Activated CD8-positive, alpha-beta memory T cell treated with anti-CD3 and anti-CD28 coated beads for 48 hours (primary cell): ENCODE measurements at places on chromosomes 3 and 15.

GRCh38 chr3:105862217-105862616 is 6.6 kb downstream of the CBLB start:
- no peak for DNase-seq

- DNase-seq, result no peak
Measured at GRCh38 chr3:20322085-20322484, 136.1 kb upstream of the SGO1 start.

- DNase-seq, result no peak
Measured at GRCh38 chr3:55189359-55189801, 261.5 kb upstream of the LRTM1 start.

DNA sequence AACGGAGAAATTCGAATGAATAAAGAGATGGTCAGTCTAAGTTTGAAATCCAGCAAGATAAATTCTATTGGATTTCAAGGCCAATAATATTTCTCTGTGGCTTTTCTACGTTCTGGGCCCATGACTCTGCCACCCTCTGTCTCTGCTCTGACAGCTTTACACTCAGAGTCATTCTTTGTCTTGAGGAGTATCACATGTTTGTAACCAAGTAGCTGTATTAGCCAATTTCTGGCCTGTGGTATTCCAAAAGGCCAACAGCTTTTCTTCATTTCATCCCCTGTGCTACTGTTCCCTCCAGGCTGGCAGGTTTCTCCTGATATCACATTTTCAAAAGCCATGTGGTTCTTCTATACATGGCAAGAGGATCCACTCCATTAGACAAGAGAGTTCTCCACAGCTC is 324.1 kb upstream of the CNTN4 start:
- no peak for DNase-seq

- no peak for DNase-seq
Measured at GRCh38 chr3:108036401-108036800, 54.4 kb downstream of the CD47 start.

- DNase-seq, result no peak
Measured at GRCh38 chr3:155859859-155860258, 5.6 kb upstream of the SLC33A1 start.

GRCh38 chr15:98583771-98584430 is 64.4 kb upstream of the IGF1R start:
- no peak for DNase-seq

- no peak for DNase-seq
Measured at GRCh38 chr15:97968380-97968779, 7.9 kb downstream of the ARRDC4 start.

GRCh38 chr3:47010910-47011309 is 31.4 kb downstream of the NBEAL2 start:
- DNase-seq, result no peak

- no peak for DNase-seq
Measured at GRCh38 chr3:157063926-157064325, 96.0 kb downstream of the CCNL1 start.

GRCh38 chr15:85062560-85062959 is 80.9 kb downstream of the PDE8A start:
- no peak for DNase-seq

- no peak for DNase-seq
Measured at GRCh38 chr15:92647467-92648163, 8.0 kb downstream of the FAM174B start.

GRCh38 chr15:60160909-60161308 is 156.8 kb downstream of the FOXB1 start:
- no peak for DNase-seq

- no peak for DNase-seq
Measured at GRCh38 chr3:150083655-150084042, 113.0 kb upstream of the PFN2 start.

GRCh38 chr3:169699070-169699469 is 35.6 kb upstream of the MECOM start:
- DNase-seq, result no peak

DNA sequence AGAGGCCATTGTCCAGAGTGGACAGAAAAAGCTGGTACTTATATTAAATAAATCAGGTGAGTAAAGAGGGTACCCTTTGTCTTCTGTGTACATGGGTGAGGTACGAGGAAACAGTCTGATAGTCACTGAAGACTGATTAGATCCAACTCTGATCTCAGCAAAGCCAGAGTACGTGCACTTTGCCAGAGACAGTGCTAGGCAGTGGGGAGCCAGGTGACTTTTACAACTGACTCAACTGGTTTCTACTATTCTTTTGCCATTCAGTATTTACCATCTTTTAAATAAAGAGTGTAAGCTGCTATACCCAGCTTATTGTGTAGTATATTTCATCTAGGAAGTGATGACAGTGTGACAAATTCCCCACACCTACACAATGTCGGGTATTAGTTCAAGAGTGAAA is 3.3 kb downstream of the GNL3 start:
- DNase-seq, result no peak

DNA sequence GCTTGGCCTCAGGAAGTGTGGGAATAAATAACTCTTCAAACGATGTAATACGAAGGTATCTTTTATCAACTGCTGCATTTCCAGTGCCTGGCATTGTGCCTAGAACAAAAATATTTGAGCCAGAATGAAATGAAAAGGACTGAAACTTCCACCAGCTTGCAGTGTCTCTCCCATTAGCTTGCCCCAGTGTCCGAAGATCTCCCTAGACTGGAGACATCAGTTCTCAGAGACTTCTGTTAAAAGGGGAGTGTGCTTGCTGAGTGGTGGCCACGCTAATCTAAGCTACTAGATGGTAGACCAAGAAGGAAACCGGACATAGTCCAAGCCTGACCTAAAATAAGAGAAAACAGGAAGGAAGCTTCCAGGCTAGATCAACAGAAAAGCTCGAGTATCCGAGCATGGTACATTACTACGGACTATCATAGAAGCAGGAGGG is 28.6 kb downstream of the KCNAB1 start:
- DNase-seq, result no peak

DNA sequence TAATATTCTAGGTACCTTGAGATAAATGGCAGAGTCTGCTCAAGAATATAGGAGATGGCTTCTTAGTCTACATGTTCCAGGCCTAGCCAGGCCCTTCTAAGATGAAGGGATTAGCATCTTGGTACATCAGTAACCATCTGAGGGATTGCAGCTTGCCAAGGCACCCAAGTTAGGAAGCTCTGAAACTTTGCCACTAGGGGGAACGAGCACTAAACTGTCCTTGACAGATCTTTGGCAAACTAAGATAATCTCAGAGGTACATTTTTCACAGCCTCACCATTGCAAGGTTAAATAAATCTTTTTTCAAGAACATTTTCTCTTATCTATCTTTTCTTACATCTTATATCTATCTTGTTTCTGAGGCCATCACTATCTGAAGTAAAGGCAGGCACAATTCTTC is 351.2 kb downstream of the RAP2B start:
- DNase-seq, result no peak

DNA sequence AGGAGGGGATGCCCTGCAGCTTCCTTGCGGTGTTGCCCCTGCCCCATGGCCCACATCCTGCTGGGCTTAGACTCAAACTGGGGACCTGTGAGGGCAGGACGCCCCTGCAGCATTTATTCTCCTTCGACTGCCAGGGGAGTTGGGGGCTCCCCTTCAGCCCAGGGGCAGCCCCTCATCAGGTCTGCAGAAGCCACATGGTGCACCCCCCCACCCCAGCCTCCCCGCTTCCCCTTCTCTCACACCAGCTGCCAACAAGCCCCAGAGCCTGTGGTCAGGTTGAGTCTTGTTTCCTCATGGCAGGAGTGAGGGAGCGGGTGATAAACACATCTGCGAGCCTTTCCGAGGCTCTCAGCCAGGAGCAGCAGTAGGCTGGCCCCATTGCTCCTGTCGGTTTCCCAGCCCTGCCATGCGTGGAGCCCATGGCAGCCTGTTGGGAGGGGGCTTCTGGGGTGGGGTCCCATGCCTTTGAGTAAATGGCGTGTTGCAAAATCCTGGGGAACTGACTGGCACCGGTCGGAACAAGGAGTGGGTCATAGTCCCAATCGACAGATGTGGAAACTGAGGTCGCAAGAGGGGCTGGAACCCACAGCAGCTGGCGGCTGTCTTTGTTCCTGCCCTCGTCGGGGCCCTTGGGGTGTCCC is 27.8 kb downstream of the WNT7A start:
- no peak for DNase-seq

GRCh38 chr15:66931768-66932633 is 133.4 kb upstream of the SMAD3 start:
- no peak for DNase-seq

DNA sequence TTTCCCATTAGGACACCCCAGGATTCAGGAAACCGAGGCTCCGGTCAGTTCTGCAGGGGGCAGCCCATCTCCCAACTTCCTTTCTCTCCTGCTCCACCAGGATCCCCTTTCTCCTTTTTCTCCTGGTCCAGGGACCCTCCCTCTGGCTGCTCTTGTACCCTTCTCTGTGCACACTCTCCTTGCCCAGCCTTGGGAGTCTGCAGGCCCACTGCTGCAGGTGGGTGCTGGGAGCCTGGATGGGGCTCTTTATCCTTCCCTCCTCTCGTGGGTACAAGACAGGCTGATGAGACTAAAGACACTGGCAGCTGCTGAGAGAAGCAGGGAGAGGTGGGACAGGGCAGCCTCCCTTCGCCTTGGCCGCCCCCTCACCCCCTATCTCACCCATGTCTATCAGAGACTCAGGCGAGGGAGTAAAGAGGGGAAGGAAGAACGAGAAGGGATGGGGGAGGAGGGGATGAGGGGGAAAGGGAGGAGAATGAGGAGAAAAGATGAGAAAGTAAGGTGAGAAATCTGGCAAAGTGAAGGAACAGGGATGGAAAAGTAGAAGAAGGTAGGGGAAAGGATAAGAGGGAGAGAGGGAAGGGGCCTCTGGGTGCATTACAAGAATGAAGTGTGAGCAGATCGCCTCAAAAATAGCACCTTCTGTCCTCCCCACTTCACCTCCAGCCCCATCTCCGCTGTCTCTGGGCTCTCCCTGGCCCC is 45.2 kb downstream of the ITGA11 start:
- no peak for DNase-seq

DNA sequence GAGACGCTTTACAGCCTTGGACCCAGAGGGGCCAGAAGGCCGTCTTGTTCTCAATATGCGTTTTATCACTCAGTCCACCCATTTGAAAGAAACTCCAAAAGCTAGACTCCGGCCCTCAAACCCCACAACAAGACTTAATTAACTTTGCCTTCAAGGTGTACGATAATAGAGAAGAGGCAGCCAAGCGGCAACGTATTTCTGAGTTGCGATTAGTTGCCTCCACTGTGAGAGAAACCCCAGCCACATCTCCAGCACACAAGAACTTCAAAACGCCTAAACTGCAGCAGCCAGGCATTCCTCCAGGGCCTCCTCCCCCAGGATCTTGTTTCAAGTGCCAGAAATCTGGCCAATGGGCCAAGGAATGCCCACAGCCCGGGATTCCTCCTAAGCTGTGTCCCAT is 17.4 kb upstream of the INO80 start:
- no peak for DNase-seq

DNA sequence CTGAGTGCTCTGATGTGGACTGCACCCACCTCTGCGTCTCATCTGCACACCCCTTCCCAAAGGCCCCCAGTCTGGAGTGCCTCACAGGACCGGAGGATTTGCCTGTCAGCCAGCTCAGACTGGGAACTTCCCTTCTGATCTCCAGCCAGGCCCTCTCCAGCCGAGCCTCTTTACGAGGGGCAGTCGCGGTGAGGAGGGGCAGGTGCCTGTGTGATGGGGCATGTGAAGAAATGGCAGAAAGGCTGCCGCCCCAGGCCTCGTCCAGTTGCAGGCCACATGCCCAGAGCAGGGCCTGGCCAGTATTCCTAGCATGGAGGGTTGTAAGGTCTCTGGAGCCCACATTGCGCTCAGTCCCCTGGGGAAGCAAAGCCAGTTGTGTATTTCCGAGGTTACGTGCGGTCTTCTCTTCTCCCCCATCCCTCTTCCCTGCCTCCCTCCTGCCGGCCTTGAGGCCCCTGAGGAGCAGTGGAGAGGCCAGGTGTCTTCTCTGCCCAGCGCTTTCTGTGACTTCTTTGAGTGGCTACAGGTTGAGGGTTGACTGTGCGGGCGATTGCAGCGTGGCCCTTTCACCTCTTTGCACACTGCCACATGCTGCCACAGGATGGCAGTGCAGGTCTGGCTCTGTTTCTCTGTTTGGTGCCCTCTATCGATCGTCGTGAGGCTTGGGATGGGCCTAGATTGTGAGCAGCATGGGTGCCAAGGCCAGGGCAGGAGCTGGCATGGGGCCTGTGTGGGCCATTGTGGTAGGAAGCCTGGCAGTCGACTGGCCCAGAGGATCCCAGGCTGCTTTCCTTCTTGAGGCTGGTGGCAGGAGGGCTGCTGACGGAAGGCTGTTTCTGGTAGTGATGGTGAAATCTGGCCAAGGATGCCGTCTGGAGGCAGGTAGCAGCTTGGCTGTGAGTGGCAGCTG is 5.3 kb downstream of the CLK3 start:
- DNase-seq, result peak; percentile 41

DNA sequence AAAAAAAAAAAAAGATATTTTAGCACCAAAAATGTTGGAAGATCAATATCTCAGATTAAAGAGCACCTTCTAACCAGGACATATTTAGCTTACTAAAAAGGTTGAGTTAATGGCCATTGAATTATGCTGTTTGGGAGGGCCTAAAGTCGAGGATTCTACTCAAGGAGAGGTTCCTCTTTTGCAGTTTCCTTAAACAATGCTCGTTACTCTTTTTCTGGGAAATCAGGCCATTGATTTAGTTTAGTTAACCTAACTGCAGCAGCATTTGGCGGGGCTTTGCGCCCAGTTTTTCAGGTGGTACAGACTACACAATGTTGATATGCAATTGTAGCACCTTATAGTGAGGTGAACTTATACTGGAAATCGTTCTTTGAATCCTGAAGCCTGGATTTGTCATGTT is 6.8 kb downstream of the ABHD2 start:
- no peak for DNase-seq

DNA sequence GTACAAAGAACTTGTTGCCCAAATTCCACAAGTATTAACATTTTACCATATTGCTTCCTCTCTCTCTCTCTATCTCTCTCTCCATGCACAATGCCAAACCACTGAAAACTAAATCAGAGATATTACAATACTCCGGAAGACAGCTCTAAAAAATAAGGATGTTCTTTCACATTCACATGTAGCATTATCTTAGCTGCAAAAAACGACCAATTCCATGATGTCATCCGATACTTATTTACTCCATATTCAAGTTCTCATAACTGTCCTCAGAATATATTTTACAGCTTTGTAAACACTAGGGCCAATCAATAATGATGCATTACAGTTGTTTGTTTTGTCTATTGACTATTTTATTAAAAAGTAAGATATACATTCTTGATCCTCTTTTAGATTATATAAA is 7.7 kb upstream of the PRR23E start:
- DNase-seq, result no peak

DNA sequence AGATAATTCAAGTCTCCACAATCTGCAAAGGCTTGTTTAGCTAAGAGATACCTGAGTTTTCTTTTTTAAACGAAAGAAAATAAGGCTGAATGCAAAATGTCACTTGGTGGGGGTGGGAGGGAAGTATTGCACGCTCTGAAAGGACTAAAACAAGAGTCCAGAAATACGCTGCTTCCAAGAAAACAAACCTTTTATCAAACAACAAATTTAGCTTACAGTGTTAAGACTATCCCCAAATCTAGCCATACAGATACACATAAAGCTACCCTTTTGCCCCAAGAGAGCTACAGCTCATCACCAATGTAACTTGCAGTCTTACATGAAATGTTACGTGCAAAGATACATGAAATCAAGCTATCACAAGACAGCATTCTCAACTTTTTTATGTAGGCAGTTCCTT is 522.5 kb downstream of the FOXP1 start:
- no peak for DNase-seq

GRCh38 chr3:24640330-24640877 is 145.8 kb upstream of the THRB start:
- DNase-seq, result no peak
